ENCODE measurements at places on chromosomes 16 and 17. TPM values are rescaled to one million over a fixed set of nuclear protein-coding genes. Genes with fewer than 3 reads are reported as not detected.
A peak's percentile ranks its signal among the peaks of the same experiment; 100 is the strongest.

GPRC5C gene
- 18.9 TPM for total RNA-seq

SEZ6L2 gene
- 0.63 TPM for total RNA-seq

DNAAF8 gene
- 1.0 TPM for total RNA-seq

TPSD1 gene
- 1.2 TPM for total RNA-seq

WSB1 gene
- total RNA-seq, result 207 TPM

DLX4 gene
- not detected for total RNA-seq

CSH1 gene
- total RNA-seq, result not detected

CA7 gene
- total RNA-seq, result not detected

AOC2 gene
- 12.5 TPM for total RNA-seq

ENO3 gene
- total RNA-seq, result 2.9 TPM

ABCC12 gene
- not detected for total RNA-seq

PER1 gene
- total RNA-seq, result 89.3 TPM

SLC6A2 gene
- not detected for total RNA-seq

CDRT15 gene
- total RNA-seq, result not detected

TBC1D3H gene
- not detected for total RNA-seq

- DNase-seq, result no peak
Observed at GRCh38 chr17:9451934-9452333, 123.7 kb downstream of the STX8 start.

DNA sequence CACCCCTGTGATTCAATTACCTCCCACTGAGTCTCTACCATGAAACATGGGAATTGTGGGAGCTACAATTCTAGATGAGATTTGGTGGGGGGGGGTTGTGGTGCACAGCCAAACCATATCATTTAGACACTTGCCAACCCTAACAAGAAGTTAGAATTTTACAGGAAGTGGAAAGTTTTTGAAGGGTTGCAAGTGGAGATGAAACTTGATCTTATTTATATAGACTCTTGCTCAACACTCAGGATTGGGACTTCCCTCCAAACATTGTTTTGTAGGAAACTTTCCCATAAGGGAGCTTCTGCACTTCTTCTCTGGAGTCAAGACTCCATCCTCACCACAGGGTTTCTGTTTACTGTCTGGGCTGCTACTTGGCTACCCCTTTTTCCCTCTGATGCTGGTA is 266.7 kb upstream of the CDH11 start:
- DNase-seq, result no peak

- DNase-seq, result no peak
Observed at GRCh38 chr16:53045341-53046220, 7.1 kb downstream of the CHD9NB start.

DNA sequence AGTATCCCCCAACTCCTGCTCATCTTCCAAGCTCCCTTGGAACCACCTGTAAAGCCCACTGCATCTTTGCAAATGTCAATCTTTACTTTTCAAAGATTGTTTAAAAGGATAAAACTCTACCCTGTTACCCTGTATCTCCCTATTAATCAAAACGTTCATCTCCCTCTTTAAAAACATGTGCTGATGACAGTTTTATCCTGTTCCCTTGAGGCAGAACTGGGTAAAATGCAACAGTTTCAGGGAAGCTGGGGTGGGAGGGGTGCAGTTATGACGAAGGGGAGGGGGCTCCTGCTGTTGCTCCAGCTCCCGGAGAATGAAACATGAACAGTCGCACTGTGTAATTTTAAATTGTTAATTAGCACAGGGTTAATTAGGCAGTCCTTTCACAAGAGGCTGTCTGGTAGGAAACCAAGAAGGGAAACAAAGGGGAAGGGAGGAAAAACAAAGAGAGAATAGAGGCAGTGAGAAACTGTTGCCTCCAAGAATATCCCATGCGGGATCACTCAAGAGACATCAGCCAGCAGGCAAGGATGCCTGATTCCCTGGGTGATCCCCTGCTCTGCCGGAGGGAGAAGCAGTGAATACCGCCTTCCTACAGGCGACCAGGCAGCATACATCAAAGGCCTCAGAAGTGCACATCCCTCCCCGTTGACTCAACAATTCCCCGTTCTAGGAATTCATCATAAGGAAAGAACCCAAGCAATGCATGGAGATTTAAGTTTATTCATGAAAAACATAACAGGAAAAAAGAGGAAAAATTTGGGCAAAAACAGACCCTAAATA is 84.2 kb downstream of the ZFHX3 start:
- DNase-seq, result no peak

GRCh38 chr16:3038896-3039295 is 2.2 kb upstream of the BICDL2 start:
- no peak for DNase-seq

DNA sequence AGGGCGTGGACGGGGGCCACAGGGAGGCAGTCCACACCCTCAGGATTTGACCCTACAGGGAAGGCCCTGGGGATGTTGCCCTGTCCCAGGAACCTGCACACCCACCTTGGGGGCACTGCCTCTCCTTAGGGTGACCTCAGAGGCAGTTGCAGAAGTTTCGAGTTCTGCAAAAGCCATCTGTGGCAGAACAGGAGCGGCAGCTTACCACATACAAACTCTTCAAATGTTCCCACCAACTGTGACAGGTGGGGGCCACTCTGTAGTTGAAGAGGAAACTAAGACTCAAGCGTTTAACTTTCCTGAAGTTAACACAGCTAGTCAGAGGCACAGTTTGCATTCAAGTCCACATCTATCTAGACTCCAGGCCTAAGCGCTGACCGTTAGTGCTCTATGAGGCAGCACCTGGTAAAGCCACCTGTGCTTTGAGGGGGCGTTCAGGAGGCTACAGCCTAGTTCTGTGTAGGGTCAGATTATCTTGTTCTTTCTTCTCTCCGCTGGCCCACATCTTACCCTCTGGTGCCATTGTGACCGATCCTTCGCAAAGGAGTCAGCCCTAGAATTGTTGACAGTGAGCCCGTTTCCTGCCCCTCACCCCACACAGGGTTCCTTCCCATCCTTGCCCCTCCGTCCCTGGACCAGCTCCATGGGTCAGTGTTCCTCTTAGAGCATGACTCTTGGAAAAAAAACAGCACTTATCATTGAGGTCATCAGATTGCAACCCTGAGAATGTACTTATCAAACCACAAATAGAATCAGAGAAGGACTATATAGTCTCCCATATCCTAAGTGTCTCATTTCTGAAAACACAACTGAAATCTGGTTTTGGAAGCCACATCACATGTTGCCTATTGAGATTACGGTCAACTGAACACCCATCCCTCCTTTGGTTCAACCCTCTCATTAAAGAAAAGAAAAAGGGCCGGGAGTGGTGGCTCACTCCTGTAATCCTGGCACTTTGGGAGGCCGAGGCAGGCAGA is 45.4 kb downstream of the CDH1 start:
- no peak for DNase-seq

GRCh38 chr17:75846692-75847613 is 2.7 kb upstream of the UNC13D start:
- DNase-seq, result no peak

DNA sequence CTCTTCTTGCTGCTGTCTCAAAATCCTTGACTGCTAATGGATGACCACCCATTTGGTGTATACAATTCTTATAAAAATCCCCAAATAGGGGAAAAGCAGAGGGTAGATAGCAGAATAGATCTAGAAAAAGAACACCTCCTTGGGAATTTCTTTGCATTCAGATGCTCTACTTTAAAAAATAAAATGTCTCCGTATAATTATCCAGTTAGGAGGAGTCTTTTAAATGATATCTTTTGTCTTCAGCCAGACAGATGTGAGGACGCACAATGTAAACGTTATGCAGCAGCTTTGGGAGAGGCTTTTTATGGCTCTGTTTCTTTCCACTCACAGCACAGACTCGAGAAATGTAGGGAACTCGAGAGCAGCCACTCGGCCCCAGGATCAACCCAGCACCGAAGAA is 300.2 kb downstream of the IRF8 start:
- DNase-seq, result no peak

- no peak for DNase-seq
Observed at GRCh38 chr17:31554930-31555329, 163.5 kb downstream of the RAB11FIP4 start.

- no peak for DNase-seq
Observed at GRCh38 chr17:9200699-9201359, 179.5 kb downstream of the NTN1 start.

DNA sequence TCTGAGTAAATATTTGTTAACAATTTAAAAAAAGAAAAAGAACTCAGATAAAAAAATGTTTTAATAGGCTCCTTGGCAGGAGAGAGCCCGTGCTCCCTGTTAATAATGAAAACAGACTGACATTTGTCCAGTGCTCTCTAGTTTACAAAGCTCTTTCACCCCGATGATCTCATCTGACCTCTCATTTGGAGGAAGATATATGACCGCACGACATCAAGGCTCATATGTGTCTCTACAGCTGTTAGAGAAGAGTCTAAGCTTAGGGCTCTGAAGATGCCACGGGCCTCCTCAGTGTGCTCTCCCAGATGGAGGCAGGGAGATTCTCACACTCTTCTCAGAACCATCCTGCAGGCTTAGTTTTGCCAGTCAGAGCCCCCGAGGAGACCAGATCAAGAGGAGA is 280.8 kb upstream of the IRX5 start:
- no peak for DNase-seq

DNA sequence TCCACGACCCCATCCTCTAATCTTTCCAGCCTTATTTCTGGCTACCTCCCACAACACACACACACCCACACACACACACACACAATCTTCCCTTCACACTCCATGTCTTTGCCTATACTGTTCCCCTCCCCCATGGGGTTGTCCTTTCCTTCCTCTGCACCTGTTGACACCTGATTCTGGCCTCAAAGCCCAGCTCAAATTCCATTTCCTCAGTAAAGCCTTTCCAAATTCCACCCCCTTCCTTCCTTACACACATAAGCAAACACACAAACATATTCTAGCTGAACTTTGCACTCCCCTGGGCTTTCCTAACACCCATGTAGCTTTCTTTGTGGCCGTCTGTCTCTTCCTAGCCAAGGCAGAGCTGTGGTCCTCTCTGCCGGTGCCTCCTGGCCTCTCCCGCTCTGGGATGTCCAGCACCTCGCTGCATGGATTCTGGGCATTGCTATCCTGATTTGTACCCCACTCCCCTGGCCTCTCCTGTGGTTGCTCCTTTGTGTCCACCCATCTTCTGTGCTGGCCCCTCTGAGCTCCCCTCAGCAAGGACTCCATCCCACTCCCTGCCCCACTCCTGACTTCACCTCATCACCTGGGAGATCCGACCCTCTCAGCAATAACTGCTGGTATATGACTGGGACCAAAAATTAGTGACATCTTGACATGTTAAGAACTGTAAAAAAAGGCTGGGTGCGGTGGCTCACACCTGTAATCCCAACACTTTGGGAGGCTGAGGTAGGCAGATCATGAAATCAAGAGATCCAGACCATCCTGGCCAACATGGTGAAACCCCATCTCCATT is 8.4 kb upstream of the SRCIN1 start:
- DNase-seq, result no peak

DNA sequence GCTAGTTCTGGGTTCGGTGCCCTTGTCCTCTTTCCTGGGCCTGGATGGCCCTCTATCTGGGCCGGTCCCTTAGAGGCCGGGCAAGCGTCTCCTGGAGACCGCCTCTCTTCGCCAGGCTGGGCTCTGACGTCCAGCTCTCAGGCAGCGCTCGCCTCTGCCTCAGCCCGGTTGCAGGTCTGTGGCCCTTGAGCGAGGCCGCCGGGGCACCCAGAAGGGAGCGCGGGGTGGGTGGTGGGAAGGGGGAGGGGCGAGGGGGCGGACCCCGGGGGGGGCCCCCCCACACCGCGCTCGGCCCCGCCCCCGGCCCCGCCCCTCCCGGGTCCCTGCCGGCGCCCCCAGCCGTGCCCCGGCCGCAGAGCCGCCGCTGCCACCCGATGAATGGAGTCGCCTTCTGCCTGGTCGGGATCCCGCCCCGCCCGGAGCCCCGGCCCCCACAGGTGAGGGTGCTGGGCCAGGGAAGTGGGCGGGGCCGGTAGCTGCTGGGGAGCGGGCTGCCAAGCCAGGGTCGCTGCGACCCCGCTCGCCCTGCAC is at the start of gene ARHGAP23:
TSS of gene ARHGAP23 (plus strand) at position 353 of the 531 bp plus-strand sequence. CDS start at position 375, 22 bp downstream.
- no peak for DNase-seq

DNA sequence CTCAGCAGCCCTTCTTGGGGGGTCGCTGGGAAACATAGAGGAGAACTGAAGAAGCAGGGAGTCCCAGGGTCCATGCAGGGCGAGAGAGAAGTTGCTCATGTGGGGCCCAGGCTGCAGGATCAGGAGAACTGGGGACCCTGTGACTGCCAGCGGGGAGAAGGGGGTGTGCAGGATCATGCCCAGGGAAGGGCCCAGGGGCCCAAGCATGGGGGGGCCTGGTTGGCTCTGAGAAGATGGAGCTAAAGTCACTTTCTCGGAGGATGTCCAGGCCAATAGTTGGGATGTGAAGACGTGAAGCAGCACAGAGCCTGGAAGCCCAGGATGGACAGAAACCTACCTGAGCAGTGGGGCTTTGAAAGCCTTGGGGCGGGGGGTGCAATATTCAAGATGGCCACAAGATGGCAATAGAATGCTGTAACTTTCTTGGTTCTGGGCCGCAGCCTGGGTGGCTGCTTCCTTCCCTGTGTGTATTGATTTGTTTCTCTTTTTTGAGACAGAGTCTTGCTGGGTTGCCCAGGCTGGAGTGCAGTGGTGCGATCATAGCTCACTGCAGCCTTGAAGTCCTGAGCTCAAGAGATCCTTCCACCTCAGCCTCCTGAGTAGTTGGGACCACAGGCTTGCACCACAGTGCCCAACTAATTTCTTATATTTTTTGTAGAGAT is 3.4 kb downstream of the STH start:
- DNase-seq, result peak; percentile 67

DNA sequence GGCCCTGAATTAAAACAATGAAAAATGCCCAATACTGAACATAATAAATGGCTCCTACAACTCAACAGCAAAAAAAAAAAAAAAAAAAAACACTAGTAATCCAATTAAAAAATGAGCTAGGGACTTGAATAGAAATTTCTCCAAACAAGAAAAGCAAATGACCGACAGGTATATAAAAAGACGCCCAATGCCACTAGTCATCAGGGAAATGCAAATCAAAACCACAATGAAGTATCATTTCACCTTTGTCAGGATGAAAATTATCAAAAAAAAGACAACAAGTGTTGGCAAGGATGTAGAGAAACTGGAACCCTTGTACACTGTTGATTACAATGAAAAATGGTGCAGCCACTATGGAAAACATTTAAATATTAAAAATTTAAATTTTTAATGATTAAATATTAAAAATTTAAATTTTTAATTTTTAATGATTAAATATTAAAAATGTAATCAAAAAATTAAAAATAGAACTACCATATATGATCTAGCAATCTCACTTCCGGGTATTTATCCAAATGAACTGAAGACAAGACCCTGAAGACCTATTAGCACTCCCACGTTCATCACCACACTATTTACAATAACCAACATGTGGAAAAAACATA is 28.1 kb downstream of the BBS2 start:
- no peak for DNase-seq

GRCh38 chr17:81025065-81025740 is 9.7 kb upstream of the BAIAP2 start:
- no peak for DNase-seq

DNA sequence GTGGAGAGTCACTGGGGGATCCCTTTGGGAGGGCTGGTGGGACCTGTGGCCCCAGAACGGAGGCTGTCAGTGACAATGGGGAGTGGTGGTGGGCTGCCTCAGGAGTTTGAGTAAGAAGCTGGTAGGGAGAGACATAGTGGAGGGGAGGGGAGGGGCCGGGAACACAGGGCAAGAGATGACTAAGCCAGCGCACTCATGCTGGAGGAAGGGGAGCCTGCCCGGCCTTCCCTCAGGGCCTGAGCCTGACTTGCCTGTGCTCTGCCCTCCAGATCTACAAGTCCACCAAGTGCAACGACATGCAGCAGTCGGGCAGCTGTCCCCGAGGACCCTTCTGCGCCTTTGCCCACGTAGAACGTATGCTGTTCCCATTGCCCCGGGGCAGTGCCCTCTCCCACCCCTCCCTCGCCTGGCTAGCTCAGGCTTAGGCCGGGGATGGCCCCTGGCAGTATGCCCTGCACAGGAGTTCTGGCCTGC is 29.3 kb downstream of the UNC13D start:
- DNase-seq, result no peak

- no peak for DNase-seq
Observed at GRCh38 chr17:75589919-75590303, 2.3 kb downstream of the MYO15B start.

Data from omental fat pad (tissue), 4 donors.